ENCODE measurements at places on chromosomes 5 and 9.
A peak's percentile ranks its signal among the peaks of the same experiment; 100 is the strongest.

DNA sequence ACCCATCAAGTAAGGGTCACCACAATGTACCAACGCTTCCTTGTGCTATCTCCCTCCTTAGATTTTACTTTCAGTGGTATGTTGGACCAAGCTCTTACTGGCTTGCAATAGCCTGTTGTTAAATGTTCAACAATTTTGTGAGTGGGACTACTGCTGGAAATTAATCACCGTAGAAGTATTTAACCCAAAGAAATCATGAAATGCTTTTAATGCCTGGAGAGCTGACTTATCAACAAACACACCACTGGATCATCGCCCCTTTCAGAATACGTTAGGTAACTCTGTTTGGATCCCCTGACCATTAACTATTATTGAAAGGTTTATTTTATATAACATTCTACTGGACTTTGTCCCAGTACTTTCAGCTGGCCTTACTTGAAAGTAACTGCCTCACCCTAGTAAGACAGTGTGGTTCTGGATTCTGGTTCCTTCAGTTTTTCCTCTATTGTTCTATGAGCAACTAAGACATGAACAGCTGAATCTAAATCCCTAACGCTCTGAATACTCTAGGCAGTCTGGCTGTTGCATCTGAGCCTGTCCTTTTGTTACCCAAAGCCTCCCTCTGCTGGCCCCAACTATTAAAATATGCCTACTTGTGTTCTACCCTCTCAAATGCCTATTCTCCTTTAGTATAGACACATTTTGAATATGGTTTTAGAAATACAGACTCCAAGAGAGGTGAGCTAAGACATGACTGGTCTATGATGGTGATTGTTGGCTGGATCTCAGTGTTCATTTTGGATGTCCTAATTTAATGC lies 1203.4 kb upstream of the DMAC1 start:
- peak; percentile 7 for DNase-seq

- no peak for DNase-seq
Observed at GRCh38 chr5:171855798-171856763, 70.5 kb downstream of the SMIM23 start.

- DNase-seq, result peak; percentile 89
Observed at GRCh38 chr9:132800038-132800648, 77.9 kb downstream of the AK8 start.

DNA sequence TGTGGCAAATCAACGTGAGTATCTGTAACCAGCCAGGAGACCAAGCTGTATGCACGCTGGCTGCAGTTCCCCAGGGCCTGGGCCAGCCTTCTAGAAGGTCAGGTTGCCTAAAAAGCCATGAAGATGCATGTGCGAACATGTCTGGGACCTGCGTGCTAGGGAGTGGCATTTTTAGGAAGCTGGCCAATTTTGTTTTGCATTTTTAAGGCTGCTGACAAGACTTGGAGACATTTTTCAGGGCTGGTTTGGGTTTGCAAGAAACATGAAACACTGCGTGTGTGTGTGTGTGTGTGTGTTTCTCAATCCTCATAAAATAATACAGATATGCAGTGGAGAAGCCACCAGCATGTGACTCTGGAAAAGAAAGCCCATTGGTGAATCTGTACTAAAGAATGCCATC lies 5.1 kb downstream of the TGFBI start:
- DNase-seq, result no peak

GRCh38 chr5:111296570-111296969 lies 72.4 kb downstream of the CAMK4 start:
- DNase-seq, result no peak

GRCh38 chr9:83166372-83166771 lies 103.4 kb upstream of the RASEF start:
- no peak for DNase-seq

- DNase-seq, result no peak
Observed at GRCh38 chr5:41507501-41507900, 2.9 kb downstream of the PLCXD3 start.

GRCh38 chr5:9516591-9516990 lies 29.3 kb downstream of the SEMA5A start:
- no peak for DNase-seq

DNA sequence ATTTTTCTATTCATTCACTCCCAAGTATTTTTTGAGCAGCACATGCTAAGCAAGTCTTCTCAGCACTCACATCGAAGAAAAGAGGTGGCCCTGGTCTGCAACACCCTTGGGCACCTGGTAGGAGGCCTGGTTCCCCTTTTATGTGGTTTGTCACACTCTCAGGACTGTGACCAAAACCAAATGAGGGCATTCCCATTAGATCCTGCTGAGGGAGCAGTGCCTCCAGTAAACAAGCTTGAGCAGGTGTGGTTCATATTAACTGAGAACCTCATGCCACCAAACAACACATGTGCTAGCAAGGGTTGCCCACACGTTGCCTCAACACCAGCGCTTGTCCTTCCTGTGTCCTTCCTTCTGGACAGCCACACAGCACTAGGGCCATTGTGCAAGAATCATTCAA lies 26.9 kb upstream of the SYK start:
- DNase-seq, result no peak

- no peak for DNase-seq
Observed at GRCh38 chr5:61805101-61805500, 473.0 kb downstream of the ZSWIM6 start.

DNA sequence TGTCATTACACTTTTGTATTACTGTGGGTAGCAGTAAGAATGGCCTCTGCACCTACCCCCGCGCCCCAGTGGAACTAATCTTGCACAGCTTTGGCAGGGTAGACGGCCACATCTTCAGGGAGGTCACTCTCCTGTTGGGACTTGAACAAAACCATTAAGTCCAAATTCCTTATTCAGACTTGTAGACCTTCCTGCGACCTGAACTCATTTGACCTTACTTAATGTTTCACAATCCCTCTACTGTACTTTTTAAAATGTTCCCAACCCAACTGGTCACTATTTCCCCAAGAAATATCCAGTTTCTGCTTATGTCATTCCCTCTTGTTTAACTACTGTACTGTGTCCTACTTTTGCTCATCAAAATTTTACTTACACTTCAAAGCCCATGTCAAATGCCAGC lies 5.3 kb upstream of the FAM120AOS start:
- DNase-seq, result no peak

GRCh38 chr9:103444176-103444575 lies 449.0 kb downstream of the CYLC2 start:
- no peak for DNase-seq

DNA sequence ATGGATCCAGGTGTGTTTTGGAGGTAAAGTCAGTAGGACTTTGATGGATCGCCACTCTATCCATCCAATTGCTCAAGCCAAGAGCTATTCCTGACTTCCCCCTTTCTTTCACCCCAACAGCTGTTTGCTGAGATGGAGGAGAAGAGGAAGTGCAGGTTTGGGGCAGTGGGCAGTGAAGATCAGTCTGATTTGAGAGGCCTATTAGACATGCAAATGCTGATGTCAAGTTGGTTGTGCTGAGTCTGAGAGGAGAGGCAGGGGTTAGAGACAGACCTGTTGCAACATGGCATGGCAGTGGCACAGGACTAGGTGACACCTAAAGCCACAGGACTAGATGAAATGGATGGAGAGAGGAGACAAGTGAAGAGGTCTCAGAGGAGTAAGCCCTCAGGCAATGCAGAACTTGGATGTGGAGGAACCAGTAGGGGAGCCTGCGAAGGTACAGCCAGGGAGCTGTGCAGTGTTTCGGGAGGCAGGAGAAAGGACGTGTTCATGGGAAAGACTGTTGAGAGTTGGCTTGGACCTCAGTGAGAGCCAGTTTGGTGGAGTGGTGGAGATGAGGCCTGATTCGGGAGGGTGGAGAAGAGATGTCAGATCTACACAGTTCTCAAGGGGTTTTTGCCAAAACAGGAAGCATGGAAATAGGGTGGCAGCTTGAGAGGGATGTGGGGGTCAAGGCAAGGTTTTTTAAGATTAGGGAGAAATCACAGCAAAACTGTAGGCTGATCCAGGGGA lies 175.0 kb downstream of the MACROH2A1 start:
- no peak for DNase-seq

GRCh38 chr9:79149585-79149984 lies 422.2 kb upstream of the TLE4 start:
- no peak for DNase-seq

DNA sequence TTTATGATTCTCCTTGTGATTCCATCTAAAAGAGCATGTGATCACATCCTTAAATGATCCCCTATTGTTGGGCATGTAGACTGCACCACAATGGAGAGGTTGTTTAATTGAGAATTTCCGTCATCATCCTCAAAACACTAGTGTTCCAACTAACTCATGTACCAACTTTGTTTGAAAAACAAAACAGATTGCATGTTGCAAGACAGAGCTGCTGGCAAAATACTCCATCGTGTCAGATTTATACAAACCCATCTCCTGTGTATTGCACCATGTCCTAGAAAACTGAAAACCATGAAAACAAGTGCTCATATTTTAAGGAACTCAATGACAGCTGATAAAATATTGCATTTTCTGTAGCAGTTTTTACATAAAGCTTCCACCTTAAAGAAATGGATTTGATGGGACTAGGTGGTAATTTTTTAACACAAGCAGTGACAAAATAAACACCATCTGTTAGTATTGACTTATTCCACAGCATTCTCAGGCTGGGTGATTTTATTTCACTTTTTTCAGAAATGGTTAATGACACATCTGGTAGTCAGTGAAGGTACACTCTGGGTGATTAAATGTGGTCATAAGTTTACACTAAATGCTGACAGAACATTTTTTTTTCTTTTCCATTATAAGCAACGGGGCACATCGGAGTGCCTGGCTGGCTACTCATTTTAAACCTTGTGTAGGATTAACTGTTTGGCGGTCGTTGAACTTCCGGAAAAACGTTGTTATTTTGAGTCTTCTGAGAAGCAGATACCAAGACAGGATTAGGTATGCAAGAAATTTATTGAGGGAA lies 602.9 kb upstream of the WWC1 start:
- no peak for DNase-seq

DNA sequence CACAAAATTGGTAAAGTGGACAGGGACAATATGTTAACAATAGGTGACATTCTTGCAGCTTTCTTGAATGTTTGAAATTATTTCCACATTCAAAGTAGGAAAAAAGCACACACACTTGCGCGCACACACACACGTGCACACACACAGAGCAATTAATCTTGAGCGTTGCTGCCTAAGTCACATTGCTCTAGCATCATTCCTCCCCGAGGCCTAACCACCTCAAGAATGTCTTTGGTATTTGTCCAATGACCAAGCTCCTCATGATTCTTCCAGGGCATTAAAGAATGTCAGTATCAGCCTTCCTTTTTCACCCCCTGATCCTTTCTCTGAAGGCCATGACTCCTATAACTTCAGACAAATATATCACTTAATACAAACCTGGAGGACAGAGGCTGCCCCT lies 198.1 kb downstream of the NPR3 start:
- DNase-seq, result no peak

DNA sequence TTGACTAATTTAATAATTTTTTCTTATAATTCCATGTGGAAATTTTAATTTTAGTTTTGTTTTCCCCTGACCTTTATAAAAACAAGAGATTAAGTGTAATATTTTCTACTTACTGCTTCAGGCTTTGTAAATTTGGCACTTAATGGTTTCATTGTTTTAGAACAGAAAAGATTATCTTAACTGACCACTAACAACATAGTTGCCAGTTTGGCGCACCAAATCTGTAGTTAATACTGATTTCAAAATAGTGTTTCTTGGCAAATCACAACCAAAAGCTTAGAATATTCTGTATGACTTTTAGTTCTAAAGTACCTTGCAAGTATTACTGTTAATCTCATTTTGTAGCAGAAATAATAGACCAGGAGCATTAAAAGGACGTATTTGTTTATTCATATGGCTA lies 124.3 kb downstream of the COMMD10 start:
- no peak for DNase-seq

DNA sequence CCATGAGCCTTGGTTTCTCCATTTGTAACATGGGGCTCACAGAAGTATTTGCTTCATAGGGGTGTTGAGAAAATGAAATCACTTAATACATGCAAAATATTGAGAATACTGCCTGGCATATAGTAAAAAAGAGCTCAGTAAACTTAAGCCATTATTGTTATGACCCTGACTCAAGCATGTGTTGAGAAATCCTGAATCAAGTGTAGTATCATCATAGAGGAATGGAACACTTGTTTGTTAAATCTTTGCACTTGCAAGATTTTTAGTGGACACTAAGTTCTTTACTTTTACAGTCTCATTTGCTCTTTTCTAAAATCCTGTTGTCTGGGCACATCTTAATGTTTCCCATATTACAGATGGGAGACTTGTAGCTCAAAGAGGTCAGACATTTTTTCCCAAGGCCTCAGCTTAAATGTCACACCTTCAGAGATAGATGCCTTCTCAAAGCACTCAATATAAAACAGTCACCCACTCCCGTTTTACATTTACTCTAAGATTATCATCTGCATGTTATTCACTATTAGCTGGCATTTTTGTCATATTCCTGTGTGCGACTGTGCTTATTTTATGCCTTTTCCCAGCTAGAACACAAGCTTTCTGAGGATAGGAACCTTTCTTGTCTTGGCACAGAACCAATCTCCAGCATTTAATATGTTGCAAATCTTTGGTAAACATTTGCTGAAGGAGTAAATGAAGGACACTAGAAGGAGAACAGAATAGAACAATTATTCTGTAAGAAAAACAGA lies 250.0 kb upstream of the TNC start:
- no peak for DNase-seq

GRCh38 chr9:16628413-16628812 lies 242.1 kb downstream of the BNC2 start:
- no peak for DNase-seq

GRCh38 chr5:57094753-57095683 lies 78.8 kb upstream of the GPBP1 start:
- DNase-seq, result no peak

DNA sequence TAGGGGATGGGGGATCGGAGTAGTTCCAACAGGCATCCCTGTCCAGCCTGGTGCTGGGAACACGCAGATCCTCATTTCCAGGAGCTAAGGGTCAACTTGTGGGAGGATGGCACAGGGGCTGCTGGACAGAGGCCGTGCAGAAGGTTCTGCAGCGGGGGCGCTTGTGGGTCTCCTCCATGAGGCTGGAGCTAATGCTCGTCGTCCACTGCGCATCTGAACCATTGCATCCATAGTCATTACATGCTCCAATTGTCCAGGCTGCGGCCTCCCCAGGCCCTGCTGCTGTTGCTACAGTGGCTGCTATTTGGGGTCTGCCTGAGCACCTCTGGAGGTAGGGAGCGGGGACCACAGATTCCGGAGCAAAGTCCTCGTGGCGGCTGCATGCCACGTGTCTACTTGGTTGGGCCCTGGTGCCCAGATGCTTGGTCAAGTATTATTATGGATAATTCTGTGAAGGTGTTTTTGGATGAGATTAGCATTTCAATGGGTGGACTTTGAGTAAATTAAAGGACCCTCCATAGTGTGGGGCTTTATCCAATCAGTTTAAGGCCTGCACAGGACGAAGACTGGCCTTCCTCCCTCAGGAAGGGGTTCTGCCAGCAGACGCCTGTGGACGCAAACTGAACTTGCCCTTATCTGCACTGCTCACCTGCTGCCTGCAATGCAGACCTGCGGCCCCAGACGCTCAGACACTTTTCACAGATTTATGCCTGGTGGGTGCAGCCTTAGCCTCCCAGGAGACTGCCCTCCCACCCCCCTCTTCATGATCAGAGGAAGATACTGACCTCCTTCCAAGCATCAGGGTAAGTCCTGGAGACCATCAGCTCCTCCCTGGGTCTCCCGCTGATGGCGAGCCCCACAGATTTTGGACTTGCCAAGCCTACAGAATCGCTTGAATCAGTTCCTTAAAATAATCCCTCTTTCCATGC lies 127.5 kb upstream of the IRX4 start:
- peak; percentile 22 for DNase-seq
